H9 (cell line): ENCODE measurements at places on chromosomes 7 and 10. TPM values are rescaled to one million over a fixed set of nuclear protein-coding genes. Genes with fewer than 3 reads are reported as not detected.

GRCh38 chr10:21263263-21263803 lies 262.1 kb downstream of the SKIDA1 start:
- DNase-seq = no peak

GRCh38 chr10:56003555-56003954 lies 357.5 kb downstream of the ZWINT start:
- DNase-seq = no peak

- DNase-seq = no peak
Observed at GRCh38 chr7:116984511-116984910, 31.2 kb downstream of the ST7 start.

DNA sequence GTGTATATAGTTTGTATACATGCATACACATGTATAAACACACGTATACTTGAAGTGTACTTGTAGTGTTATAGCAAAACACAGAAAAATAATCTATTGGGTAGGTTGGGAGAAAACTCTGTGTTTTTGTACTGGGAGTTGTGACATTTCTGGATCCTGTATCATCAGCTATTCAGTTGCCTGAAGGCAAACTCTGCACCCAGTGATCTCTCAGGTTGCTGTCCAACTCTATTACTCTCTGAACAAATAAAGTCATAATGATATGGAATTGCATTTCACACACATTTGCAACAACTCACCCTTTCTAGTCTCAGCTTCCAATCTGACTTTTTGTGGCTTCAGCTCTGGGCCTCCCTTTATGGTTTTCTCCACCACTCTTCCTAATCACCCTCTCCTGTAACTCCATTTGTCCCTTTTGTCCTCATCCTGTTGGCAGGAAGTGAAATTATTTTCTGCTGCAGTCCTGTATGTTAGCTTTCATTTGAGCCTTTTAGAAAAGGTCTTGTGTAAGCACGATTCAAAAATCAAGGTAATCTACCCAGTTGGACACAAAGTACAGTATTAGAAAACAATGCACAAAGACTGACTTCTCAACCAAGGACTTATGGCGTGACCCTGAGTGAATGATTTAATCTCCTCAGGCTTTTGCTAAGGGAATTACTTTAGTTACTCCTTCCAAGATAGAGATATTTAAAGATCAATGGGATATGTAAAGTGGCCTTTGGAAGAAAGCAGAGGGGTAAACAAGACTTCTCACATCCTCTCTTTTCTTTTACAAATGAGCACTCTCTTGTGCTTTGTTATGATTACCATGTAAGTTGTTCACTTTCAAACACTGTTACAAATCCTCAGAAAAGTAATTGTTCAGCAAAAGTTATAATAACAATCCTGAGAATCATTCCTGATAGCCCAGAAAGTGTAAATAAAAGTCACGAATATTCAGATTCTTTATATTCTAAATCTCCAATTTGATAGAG lies 249.1 kb downstream of the KCND2 start:
- no peak for DNase-seq

The GPR158 gene
- 0.24 and 0.33 TPM in 2 replicates for total RNA-seq

The CYP2C18 gene
- 0.09 TPM in 1 of 2 replicates, not detected in the other for total RNA-seq

The PKD1L1 gene
- 0.17 and 0.18 TPM in 2 replicates for total RNA-seq
